ENCODE measurements at places on chromosomes 3 and 15.

GRCh38 chr3:51637941-51638471 lies 33.0 kb upstream of the TEX264 start:
- DNase-seq, result no peak

DNA sequence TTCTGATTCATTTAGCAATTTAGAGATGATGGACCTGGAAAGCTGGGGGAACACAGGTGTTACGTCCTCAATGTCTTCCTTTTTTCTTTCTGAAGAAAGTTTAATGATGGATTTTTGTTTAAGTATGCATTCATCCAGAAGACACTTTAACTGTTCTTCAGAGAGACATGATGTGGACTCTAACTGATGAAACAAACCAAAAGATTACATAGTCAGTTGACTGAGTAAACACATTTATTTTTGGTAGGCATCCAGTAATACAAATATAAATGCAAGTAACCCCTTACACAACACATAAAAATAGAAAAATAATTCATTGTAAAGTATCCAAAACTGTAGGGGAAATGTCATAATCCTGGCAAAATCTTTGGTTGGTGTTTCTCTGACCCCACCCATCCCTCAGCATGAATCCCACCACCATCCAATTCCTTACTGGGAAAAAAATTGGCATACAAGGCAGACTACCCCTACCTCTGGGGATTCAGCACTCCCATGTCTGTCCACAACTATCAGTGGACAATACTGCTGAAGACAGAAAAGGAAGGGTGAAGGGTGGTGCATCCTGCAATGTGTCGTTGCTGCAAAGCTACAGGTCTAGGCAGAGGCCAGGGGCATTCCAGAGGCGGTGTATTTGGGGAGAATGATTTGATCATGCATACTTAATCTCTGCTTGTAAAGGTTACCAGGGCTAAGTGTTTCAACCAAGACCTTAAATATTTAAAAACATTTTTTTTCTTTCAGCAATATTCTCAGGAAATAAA lies 37.4 kb downstream of the THBS1 start:
- no peak for DNase-seq

GRCh38 chr15:70276401-70276800 lies 178.7 kb upstream of the TLE3 start:
- no peak for DNase-seq

DNA sequence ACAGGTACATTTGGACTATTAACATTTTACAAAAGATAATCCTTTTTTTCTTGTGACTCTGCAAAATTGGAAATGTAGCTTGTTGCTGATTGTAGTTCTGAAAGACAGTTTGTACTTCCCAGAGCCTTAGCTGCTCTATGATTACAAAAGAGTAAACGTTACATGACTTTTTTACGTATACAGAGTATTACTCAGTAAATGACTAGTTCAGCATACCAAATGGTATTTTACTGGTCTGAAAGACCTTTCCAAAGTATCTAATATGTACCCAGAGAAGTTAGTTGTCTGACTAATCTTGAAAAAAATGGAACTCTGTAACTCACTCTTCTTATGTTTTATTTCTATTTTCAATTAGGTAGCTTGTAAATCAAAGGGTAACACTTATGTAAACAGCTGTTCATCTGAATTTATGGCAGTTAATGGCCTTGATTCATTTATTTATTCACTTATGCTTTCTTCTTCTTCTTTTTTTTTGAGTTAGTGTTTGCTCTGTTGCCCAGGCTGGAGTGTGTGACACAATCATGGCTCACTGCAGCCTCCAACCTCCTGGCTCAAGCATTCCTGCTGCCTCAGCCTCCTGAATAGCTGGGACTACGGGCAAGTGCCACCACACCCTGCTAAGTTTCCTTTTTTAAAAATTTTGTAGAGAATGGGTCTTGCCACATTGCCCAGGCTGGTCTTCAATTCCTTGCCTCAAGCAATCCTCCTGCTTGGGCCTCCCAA lies 151.7 kb downstream of the C3orf38 start:
- DNase-seq, result no peak

- DNase-seq, result no peak
Observed at GRCh38 chr3:39423436-39423970, 17.0 kb downstream of the RPSA start.

DNA sequence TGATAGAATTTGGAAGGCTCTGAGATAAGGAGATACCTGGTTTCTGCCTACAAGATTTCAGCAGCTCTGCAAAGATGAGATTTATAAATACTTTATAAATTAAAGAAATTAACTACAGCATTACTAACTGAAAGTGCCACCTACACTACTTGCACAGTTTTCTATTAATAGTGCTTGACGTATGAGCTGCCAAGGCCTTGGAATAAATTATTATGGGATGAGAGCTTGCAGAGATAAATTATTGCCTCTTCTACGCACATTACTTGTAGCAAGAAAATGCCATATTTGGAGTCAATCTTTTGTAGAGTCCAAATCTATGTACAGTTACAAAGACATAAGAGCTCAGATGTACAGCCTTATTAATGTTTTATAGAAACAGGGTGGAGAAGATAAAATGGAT lies 89.1 kb downstream of the BCHE start:
- no peak for DNase-seq

- DNase-seq, result no peak
Observed at GRCh38 chr3:76646921-76647562, 392.9 kb upstream of the ROBO2 start.

- DNase-seq, result no peak
Observed at GRCh38 chr15:59232476-59232875, 25.8 kb downstream of the LDHAL6B start.

DNA sequence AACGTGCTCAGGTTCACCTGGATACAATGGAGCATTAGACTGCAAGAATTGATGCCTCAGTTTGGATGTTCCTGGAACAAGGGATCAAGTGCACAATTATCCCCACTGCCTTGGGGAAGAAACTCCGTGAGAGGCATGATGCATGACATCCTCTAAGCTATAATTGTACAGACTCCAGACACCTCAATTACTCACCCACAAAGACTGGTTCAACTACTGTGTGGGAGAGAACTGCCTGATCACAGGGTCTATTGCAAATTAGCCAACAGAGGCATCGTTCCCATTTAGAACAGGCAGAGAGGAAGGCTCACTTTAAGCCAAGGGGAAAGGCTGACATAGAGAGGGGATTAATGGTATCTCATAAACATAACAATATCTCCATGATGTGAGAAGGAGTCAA lies 43.5 kb downstream of the ARRDC4 start:
- DNase-seq, result no peak

GRCh38 chr3:12729051-12729651 lies 29.9 kb downstream of the TMEM40 start:
- DNase-seq, result no peak

- no peak for DNase-seq
Observed at GRCh38 chr3:58580826-58581327, 3.7 kb upstream of the FAM107A start.

DNA sequence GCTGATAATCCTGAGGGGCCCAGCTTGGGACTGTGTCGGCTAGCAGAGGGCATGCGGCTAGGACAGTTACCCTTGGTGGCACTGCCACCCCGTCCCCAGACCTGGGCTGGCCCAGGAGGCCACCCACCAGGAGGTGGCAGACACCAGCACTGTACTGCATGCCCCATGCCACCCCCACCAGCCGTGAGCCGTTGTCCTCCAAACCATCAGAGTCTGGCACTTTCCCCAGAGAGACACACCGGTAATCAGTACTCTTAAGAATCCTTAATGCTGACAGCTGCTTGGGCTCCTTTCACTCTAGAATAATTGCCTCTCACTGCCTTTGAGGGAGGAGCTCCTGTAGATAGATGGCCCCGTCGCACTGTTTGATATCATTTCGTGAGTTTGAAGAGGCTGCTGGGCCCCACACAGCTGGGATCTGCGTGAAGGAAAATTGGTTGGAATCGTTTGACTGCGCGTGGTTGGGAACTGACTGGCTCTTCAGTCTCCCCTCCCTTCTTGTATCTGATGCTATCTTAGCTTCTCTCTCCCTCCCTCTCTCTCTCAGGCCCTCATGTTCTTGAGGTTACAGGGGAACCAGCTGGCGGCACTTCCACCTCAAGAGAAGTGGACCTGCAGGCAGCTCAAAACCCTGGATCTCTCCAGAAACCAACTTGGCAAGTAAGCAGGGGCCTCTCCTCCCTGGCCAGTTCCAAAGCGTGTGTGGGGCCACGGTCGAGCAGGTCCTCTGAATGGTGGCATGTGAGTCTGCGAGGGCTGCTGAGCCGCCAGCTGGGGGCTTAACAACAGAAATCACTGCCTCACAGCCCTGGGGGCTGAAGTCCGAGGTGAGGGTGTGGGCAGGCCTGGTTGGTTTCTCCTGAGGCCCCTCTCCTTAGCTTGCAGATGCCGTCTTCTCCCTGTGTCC lies 94.9 kb downstream of the LRRK1 start:
- DNase-seq, result no peak

- no peak for DNase-seq
Observed at GRCh38 chr3:12197475-12197874, 38.8 kb upstream of the TIMP4 start.

DNA sequence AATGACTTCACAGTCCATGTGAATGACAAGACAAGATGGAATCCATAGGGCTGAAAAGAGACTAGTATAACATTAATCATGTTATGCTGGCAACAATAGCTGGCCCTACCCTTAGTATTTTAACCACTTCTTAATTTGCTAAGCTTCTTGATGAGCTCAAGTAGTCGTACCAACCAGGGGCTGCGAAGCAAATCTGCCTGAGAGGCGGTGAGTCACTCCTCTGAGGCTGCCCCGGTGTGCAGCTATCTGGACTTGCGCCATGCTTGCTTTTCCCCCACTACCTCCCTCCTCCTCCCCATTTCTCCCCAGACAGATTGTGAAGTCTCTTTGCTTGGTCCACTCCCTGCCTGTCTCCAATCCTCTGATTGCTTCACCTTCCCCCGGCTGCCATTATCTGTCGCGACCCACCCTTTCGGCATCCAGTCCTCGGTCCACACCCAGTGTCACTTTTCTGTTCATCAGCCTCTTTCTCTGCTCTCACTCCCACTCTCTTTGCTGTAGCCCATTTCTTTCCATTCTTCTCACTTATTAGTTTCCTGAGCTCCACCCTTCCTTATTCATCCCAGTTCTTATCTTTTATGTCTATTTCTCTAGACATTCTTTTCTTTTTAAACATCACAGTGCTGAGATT lies 42.7 kb downstream of the DUT start:
- no peak for DNase-seq

- no peak for DNase-seq
Observed at GRCh38 chr3:38648024-38648658, 1.3 kb downstream of the SCN5A start.

DNA sequence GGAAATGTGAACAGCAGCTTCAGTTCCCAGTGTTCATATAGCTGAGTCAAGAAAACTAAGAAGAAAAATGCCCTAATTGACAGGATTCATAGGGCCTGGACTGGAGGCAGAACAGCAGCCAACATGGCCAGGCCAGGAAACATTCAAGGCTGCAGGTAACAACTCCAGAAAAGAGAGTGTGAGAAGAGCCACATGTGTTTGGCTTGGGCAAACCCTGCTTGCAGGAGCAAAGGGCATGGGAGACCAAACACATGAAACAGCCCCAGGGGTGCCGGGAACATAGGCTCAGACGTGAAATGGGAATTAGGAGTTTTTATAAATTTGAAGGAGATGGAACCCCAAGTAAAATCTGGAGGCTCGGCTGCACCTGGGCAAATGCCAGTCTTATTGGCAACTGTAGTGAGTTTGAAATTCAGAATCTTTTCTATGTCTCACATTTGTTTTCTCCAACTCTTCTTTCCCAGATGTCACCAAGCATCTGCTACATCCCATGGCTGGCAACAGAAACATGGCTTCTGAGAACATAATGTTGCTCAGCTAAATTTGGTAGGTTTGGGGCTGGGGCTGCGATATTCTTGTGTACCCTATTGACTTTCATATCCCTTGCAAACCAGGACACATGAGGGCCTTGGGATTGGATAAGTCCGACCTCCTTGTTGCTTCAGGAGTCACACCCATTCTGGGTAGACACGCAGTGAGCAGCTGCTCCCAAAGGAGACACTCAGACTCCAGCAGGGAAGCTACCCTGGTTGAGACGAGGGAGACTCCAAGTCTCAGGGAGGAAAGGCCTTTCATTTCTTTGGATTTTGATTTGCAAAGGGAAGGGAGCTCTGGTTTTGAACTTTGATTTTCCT lies 98.9 kb upstream of the CLSTN2 start:
- DNase-seq, result no peak

GRCh38 chr3:93911206-93911605 lies 62.5 kb downstream of the PROS1 start:
- DNase-seq, result no peak

DNA sequence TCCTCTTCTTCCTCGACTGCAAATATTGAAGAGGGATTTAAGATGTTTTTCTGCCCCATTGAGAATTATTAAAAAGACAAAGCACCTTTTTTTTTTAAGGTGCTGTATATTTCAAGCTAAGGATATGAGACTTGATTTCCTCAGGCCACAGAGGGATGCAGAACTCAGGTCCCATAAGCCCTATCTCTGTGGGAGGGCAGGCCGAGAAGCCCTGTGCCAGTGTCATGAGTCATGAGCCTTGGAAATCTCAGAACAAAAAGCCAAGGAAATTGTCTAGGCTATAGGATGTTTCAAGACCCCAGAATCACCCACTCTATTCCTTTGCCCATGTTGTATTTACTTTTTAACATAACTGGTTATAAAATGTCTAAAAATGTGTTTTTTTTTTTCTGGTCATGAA lies 7.3 kb downstream of the ESYT3 start:
- DNase-seq, result no peak

DNA sequence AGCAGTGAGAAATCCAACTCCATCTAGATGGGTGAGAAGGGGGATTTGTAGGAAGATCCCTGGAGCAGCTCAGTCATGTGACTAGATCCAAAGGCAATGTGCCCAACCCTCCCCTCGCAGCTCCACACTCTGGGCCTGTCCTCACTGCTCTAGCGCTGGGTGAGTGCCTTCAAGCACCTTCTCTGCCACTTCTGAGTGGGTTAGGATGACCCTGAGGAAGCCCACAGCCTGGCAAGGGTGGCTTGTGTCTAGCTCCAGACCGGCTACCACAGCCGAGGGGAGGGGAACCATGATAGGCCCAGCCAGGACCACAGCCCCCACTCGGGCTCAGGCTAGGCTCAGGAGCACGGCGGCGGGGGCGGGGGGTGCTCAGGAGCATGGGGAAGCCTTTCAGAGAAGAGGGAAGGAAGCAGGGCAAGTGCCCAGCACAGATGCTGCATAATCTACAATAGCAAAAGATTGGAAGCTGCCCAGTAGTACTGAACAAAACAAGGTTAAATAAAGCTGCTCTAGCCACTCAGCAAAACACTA lies 1.7 kb downstream of the SPATA12 start:
- DNase-seq, result no peak

DNA sequence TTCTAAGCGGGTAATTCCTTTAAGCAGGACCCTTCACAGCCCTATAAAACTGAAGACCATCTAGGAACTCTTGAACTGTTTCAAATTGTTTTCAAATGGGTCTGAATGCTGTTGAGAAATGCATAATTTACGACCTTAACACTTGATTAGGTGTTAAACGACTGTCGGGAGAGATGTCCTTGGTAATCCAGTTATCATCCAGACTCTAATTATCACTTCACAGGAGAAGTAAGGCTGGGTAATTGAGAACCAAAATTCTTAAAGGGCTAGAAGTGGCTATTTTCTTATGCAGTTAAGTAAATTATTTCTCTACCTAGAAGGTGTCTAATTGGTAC lies 276.7 kb upstream of the TBC1D5 start:
- DNase-seq, result no peak

GRCh38 chr3:86645756-86646155 lies 345.2 kb downstream of the VGLL3 start:
- DNase-seq, result no peak
